Activated effector memory CD4-positive, alpha-beta T cell treated with Interleukin-2 at 50 U/mL for 16 hours (primary cell): ENCODE measurements at places on chromosomes 1 and 21.

- no peak for DNase-seq
These were observed 7.4 kb downstream of the USP48 start for GRCh38 chr1:21775550-21775914.

GRCh38 chr1:181545395-181545794 is 62.1 kb downstream of the CACNA1E start:
- DNase-seq: no peak

- no peak for DNase-seq
These were observed 62.0 kb downstream of the SLC44A5 start for GRCh38 chr1:75548721-75549480.

DNA sequence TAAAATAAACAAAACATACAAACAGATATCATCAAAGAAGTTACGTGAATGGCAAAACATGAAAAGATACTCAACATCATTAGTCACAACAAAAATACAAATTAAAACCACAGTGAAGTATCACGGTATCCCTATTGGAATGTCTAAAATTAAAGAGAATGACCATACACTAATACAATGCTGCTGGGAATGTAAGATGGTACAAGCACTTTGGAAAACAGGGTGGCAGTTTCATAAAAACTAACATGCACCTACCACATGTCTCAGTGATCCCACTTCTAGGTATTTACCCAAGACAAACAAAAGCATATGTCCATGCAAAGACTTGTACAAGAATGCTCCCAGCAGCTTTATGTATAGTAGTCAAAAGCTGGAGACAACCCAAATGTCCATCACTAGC is 69.1 kb downstream of the HSF2BP start:
- no peak for DNase-seq

GRCh38 chr1:215857317-215857716 is 290.2 kb downstream of the KCTD3 start:
- DNase-seq: no peak

- DNase-seq: no peak
These were observed 321.4 kb downstream of the AJAP1 start for GRCh38 chr1:4975856-4976255.

GRCh38 chr1:210464519-210465039 is 135.9 kb downstream of the HHAT start:
- no peak for DNase-seq

DNA sequence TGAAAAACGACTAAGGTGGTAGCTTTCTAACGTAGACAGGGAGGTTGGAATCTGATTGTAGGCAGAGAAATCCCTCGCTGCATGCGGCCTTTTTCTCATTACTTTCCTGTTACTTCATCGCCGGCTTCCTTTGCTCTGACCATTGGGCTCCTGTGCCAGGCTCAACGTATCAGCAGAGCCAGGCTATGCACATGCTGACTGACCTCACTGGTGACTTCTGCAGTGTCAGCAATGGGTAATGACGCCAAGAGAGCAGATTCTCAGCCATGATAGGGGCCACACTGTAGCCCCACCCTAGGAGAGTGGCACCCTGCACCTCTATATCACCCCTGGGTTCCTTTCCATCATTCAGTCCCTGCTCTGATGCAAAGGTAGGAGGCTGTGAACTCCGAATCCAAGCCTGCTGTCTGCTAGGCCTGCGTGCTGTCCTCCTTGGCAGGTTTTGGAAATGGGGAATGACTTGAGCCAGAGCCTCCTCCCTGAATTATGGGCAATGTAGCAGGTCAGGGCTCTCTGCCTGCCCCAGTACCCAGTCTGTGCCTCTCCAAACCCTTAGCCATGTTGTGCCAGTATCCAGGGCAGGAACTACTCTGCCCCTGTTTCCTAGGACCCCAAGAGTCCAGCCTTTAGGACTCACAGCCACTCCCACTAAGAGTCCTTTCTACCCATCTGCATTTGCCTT is 11.4 kb downstream of the PPFIA4 start:
- DNase-seq: no peak

- no peak for DNase-seq
These were observed 23.0 kb downstream of the LRRC8B start for GRCh38 chr1:89547563-89548116.

- peak; percentile 76 for DNase-seq
These were observed 4.8 kb downstream of the RUNX3 start for GRCh38 chr1:24925082-24925779.

DNA sequence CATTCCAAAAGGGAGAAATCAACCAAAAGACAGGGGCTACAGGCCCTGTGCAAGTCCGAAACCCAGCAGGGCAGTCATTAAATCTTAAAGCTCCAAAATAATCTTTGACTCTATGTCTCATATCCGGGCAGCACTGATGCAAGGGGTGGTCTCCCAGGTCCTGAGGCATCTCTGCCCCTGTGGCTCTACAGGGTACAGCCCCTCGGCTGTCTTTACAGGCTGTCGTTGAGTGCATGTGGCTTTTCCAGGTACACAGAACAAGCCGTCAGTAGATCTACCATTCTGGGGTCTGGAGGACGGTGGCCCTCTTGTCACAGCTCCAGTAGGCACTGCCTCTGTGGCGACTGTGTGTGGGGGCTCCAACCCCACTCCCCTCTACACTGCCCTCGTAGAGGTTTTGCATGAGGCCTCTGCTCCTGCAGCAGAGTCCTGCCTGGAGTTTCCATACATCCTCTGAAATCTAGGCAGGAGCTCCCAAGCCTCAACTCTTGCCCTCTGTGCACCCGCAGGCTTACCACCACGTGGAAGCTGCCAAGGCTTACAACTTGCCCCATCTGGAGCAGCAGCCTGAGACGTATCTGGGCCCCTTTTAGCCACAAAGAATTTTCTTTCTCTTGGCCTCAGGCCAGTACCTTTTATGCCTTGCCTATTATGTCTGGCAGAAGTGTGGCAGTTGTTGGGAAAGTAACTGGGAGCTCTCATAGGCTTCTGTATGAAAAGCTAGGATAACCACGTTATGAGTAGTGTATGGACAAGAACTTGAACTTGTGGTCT is 52.5 kb downstream of the POU2F1 start:
- no peak for DNase-seq

- no peak for DNase-seq
These were observed 102.8 kb downstream of the GDAP2 start for GRCh38 chr1:117826540-117827078.

DNA sequence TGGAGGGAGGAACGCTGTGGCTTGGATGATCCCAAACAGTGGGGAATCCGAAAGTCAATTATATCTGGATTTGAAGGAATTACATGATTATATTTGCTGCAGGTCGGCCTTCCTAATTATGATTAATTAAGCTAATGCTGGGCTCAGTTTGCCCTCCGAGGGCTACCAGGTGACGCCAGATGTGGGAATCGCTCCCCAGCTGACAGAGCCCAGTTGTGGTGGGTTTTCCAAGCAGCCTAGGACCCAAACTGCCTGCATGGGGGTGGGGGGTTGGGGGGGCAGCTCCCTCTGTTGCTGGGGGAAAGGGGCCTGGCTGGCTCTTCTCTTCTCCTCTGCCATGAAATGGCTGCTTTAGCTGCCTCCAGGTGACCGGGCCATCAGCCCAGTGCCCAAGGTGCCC is 147.6 kb upstream of the C1orf174 start:
- no peak for DNase-seq

- no peak for DNase-seq
These were observed 29.6 kb downstream of the SETD4 start for GRCh38 chr21:36030581-36031189.

GRCh38 chr1:236421850-236422516 is 27.9 kb downstream of the EDARADD start:
- no peak for DNase-seq

- DNase-seq: no peak
These were observed 203.5 kb downstream of the NTNG1 start for GRCh38 chr1:107344268-107344760.

GRCh38 chr1:46274225-46275029 is 26.9 kb downstream of the RAD54L start:
- DNase-seq: no peak

- DNase-seq: no peak
These were observed 29.4 kb upstream of the CSF3R start for GRCh38 chr1:36511804-36512798.

DNA sequence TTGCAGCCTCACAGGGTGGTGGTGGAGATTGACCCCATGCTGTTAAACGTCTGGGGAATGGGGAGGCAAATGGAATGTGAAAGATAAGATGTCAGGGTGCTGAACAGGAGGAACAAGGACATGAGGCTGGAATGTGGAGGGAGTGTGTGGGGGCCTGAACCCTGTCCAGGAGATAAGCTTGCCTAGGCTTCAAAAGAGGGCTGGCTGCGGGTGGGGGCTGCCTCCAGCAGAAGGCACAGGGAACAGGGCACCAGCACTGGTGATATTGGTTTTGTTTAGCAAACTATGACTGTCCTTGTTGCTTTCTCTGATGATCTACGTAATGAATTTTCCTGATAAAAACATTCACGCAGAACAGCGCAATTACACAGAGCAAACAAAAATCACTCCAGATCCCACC is 52.4 kb upstream of the LRP8 start:
- no peak for DNase-seq

DNA sequence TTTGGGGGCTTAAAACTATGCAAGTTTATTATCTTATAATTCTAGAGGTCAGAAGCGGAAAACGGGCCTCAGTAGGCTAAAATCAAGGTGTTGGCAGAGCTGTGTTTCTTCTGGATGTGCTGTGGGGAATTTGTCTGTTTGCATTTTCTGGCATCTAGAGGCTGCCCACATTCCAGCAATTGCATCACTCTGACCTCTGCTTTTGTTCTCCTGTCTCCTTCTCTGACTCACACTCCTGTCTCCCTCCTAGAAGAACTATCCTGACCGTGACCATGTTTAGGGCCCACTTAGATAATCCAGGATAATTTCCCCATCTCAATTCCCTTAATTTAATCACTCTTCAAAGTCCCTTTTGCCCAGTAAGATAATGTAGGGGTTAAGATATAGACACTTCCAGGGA is 127.4 kb upstream of the DEPDC1 start:
- DNase-seq: no peak

DNA sequence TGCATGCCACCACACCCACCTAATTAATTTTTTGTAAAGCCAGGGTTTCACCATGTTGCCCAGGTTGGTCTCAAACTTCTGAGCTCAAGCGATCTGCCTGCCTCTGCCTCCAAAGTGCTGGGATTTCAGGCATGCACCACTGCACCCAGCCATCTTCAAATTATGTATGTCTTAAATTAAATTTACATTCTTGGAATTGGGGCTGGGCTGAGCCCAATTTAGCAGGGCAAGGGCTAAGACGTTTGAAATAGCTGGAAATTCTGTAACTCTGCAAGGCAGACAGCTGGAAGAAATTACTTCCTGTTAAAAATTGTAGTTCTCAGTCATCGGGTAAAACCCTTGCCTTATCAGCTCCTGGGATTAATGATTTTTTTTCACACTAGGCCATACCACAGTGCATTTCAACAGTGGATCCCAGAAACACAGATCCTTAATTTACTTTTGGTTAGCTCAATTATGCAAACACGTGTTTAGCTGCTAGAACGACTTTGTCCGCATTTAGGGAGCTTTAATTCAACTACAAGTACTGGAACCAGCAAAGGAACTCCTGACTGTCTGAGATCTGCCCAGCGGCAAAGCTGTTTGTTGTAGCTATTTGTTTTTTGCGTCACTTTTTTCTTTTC is 83.3 kb downstream of the OLFML3 start:
- no peak for DNase-seq

- DNase-seq: no peak
These were observed 41.6 kb upstream of the QSOX1 start for GRCh38 chr1:180112984-180113647.

- DNase-seq: no peak
These were observed 286.9 kb downstream of the DISC1 start for GRCh38 chr1:231913493-231913892.

- no peak for DNase-seq
These were observed 8.7 kb downstream of the TOR3A start for GRCh38 chr1:179090522-179090921.

GRCh38 chr1:97636941-97637340 is 283.9 kb downstream of the DPYD start:
- DNase-seq: no peak

DNA sequence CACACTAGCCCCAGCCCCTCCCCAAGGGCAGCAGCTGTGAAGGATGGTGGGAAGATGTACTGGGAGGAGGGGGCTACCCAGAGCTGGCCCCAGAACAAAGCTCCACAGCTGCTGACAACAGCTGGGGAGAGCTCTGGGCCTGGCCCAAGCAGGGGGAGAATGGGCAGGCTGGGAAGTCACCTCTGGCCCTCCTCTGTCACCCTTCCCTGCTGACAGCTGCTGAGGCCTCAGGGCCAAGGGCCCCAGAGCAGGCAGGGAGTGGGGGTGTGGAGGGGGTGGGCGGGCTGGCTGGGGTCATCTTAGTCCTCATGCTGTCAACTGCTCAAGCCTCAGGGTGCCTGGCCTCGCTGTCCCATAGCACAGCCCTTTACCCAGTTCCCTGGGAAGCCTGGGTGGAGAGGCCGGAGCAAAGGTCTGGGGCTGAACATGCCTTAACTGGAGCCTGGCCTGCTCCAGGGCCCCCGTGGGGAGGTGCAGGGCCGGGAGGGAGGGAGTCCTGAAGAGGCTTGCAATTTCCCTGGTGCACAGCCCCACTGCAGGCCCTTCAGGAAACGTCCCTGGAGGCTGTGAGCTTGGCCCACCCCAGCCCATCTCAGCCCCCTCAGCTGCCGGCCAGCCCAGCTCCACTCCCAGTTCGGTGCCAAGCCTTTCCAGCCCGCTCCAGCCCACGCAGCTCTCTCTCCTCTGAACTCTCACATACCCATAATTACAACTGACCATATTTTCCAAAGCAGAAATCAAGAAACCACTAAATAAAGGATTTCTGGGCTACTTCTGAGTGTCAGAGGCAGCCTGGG is 25.7 kb downstream of the HSPG2 start:
- DNase-seq: no peak

DNA sequence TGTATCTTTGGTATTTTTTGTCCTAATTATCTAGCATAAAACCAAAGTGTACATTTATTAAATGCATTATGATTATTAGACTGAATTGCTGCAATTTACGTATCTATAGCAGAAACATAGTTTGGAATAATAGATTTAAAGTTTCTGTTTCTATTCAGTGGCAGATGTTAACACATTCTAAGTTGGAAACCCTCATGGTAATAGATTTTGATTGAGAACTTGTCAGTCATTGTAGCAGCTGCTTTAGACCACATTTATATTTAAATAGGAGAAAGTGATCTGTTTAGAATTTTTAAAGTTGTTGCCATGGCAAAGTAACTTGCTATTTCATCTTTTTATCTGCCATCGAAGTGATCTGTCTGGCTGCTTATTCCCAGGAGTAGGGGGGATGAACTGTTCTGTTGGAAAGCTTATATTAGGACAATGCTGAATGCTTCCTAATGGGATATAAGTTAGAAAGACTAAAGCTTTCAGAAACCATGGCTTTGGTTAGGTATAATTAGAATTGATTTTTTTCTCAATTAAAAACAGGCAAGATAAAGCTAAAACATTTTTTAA is 61.6 kb downstream of the HS2ST1 start:
- DNase-seq: no peak
